ENCODE measurements at places on chromosomes 6 and 20. TPM values are rescaled to one million over a fixed set of nuclear protein-coding genes. Genes with fewer than 3 reads are reported as not detected.

Gene MDFI
- total RNA-seq: 96.4 TPM

Gene CALHM5
- total RNA-seq: not detected

Gene TCP11
- total RNA-seq: 1.7 TPM

Gene BEND6
- 1.3 TPM for total RNA-seq

Gene BPIFA1
- total RNA-seq: not detected

Gene ACSS1
- total RNA-seq: 2.3 TPM

Gene PSMF1
- total RNA-seq: 60.8 TPM

Gene PGBD1
- 6.2 TPM for total RNA-seq

Gene SERPINB6
- total RNA-seq: 140 TPM

Gene DLL1
- 1.2 TPM for total RNA-seq

Gene TTK
- total RNA-seq: 39.0 TPM

Gene HTR1B
- not detected for total RNA-seq

Gene SLC35F1
- total RNA-seq: not detected

Gene NNAT
- not detected for total RNA-seq

Gene ZC3H12D
- not detected for total RNA-seq

Gene FERMT1
- 72.6 TPM for total RNA-seq

Gene C6orf141
- total RNA-seq: 43.8 TPM

Gene MEI4
- total RNA-seq: not detected

Gene MC3R
- not detected for total RNA-seq

Gene PGC
- total RNA-seq: not detected

Gene SLPI
- 207 TPM for total RNA-seq

Gene HDAC2
- total RNA-seq: 55.3 TPM

Gene KCNK15
- 3.0 TPM for total RNA-seq

Gene CALHM6
- not detected for total RNA-seq

Gene GNMT
- 0.47 TPM for total RNA-seq

Gene CNR1
- not detected for total RNA-seq

Gene TMC2
- total RNA-seq: not detected

Gene ULBP1
- total RNA-seq: 0.86 TPM

Gene GPR6
- not detected for total RNA-seq

Gene PROKR2
- not detected for total RNA-seq

Gene VNN1
- 0.12 TPM for total RNA-seq

Gene KCNQ5
- not detected for total RNA-seq

Gene CARMIL1
- total RNA-seq: 17.0 TPM

Gene MYMX
- not detected for total RNA-seq

Gene COMMD7
- total RNA-seq: 33.5 TPM

Gene SRMS
- 0.63 TPM for total RNA-seq

Gene BPIFB1
- total RNA-seq: not detected

Gene CGA
- total RNA-seq: not detected

Data from PC-3 (cell line).